Stimulated activated CD4-positive, alpha-beta T cell treated with anti-CD3 and anti-CD28 coated beads, Interleukin-1b, Interleukin-23, amount 100 ng/mL, for 1 hour (primary cell): ENCODE measurements at places on chromosomes 13 and 19.

GRCh38 chr13:114105521-114106225, 26.8 kb downstream of the RASA3 start:
- no peak for DNase-seq

GRCh38 chr13:110388108-110388943, 81.2 kb downstream of the COL4A2 start:
- DNase-seq, result no peak

- DNase-seq, result no peak
Measured at GRCh38 chr13:50370303-50370950, 355.2 kb downstream of the KCNRG start.

DNA sequence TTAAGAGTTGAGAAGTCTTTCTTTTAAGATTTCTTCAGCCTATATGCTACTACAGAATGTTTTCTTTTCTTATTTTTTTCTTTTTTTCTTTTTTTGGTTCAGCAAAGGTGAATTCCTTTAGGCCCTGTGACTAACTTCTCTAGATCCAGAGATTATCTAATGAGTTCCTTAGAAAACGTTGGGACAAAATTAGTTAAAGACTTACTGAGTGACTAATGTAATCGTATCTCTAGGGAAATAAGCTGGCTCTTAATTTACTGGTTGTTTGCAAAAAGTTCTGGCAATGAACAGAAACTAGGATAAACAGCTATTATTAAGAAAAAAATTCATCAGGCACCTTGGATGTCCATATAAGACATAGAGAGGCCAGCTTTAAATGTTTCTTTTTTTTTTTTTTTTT, 30.7 kb upstream of the CSNK1A1L start:
- DNase-seq, result no peak

- no peak for DNase-seq
Measured at GRCh38 chr13:105445796-105446195, 1089.7 kb downstream of the EFNB2 start.

GRCh38 chr19:36008336-36008978, at the start of gene SYNE4:
TSS of gene SYNE4 (minus strand) at chr19:36008813. CDS start at chr19:36008681, 132 bp downstream.
- DNase-seq, result no peak

DNA sequence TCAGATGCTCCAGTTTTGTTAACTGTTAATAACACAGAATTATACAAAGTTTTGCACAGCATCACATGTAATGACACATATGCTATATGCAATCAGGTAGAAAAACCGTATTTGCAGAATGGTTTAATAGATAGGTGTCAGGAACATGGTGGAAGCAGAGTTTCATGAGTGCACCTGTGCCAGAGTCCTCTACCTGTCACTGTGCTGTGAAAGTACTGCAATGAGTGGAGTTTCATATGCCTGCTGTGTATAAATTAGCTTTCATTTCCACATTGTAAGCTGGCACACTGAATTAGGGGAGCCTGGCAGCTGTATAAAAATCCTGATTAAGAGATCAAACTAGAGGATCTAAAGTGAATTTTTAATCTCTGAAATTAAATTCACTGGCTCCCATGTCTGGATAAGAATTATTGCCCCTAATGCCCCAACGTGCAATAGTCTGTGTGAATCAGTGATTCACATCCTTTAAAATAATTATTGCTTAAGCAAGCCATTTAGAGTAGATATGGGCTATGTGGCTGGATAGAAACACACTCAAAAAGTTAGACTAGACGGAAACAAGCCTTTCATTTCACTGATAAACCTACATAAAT, 8.5 kb upstream of the EEF1AKMT1 start:
- DNase-seq, result no peak

DNA sequence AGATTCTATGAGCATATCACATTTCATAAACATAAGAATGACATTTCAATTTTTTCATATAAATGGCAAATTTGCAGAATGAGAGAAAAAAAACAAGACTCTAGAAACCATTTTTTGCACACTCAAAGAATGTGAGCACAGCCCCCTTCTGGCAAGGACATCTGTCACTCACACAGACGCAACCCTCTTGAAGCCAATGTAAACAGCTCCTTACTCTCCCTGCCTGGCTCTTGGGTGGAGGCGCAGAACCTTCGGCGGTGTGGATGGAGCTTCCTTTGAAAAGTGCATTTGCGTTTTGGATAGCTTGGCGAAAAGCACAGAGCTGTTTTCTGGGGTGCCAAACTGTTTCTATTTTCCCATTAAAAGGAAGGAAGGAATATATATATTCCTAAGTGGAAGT, 367.6 kb upstream of the TSHZ3 start:
- no peak for DNase-seq

DNA sequence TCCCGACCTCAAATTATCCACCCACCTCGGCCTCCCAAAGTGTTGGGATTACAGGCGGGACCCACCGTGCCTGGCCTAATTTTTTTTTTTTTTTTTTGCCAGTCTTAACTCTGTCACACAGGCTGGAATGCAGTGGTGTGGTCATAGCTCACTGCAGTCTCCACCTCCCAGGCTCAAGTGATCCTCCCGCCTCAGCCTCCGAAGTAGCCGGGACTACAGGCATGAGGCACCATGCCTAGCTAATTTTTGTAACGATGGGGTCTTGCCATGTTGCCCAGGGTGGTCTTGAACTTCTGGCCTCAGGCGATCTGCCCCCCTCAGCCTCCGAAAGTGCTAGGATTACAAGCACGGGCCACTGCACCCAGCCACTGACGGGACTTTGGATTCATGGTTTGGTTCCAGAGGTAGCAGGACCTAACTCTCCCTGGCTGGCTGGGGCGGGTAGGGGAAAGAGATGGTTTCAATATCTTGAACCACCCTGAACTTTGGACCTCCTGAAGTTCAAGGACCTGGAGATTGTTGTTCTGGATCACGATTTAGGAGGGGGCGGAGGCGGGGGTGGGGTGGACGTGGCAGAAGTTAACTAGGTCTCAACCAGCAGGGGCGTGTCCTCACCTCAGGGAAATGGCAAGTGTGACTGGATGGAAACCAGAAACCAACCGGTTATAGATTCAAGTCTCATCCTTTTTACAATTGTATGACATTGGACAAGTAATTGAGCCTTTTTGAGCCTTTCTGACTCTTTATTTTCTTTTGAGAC, 40.8 kb downstream of the IER2 start:
- no peak for DNase-seq

DNA sequence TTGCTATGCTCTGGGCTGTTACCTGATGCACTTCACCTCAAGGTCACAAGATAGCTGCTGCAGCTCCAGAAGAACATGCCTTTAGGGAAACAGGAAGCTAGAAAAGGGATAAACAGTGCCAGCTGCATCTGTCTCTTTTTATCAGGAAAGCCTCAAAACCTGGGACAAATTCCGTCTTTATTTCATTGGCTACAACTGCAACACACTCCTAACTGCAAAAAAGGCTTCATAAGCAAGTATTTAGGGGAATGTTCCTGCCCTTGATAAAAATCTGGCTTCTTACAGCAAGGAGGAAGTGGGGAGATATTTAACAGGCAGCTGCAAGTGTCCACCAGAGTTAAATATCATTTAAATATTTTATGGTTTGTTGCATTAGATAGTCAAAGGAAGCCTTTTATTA, 34.2 kb upstream of the SERTM1 start:
- DNase-seq, result no peak

DNA sequence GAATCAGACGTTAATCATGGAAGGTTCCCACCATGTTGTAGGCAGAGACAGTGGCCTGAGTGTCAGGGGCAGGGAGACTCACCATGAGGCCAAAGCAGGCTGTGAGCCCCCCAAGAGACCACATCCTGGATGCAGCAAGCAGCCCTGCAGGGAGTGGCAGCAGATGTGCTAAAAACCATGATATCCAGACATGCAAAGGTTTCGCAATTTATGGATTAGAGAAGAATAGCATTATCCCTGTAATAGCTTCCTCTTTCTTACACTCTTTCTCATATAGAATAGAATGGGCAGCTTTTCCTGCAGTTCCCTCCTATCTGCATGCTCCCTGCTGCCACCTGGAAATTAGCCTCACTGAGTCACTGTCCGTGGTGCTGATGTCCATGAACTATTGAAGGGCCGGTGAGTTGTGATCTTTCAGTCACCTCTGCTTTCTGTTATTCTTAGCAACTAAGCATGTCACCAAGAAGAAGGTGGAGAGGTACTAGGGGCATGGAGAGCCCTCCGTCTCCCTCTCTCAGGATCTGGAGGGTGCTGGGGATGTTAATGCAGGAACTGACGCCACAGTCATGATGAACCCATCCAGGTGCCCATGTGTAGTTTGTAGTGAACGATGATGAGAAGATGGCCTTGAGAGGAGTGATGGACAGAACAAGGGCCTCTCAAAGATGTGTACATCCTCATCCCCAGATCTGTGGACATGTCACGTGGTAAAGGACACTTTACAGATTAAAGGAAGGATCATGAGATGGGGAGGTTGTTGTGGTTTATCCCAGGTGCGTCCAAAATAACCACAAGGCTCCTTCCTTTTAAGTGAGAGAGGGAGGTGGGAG, 9.9 kb downstream of the CEACAM4 start:
- no peak for DNase-seq

GRCh38 chr13:112495465-112495864, 92.5 kb downstream of the TUBGCP3 start:
- DNase-seq, result no peak

- peak; percentile 56 for DNase-seq
Measured at GRCh38 chr19:8209462-8210378, 550 bp downstream of the CERS4 start.

DNA sequence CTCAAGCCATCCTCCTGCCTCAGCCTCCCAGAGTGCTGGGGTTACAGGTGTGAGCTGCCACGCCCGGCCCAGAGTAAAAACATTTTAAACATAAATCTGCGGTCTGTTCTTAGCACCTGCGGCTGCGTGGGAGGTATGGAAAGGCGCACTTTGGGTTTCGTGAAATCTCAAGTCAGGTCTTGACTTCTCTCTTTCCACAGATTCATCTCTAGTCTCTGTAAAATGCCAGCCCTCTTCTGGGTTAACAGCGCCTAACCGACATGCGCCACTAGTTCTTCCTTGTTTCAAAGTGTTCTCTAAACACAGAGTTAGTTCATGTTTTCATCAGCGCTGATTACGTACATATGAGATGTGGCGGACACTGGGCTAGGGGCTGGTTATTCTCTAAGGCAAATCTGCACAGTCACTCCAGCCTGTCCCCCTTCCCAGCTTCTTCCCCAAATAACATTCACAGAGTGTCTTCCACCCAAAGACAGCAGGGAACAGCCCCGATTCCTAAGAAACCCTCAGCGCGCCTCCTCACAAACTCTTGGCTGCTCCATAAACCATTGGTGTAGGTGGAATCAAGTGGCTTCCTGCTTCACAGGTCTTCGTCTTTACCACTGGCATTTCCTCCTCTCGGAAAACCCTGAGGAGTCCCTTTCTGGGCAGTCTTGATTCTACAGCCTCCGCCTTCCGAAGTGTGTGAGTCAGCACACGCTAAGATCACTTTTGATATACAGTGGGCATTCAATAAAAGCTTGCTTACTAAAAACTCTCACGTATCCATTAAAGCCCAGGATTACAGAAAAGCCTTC, 1.4 kb downstream of the PARP4 start:
- peak; percentile 7 for DNase-seq

DNA sequence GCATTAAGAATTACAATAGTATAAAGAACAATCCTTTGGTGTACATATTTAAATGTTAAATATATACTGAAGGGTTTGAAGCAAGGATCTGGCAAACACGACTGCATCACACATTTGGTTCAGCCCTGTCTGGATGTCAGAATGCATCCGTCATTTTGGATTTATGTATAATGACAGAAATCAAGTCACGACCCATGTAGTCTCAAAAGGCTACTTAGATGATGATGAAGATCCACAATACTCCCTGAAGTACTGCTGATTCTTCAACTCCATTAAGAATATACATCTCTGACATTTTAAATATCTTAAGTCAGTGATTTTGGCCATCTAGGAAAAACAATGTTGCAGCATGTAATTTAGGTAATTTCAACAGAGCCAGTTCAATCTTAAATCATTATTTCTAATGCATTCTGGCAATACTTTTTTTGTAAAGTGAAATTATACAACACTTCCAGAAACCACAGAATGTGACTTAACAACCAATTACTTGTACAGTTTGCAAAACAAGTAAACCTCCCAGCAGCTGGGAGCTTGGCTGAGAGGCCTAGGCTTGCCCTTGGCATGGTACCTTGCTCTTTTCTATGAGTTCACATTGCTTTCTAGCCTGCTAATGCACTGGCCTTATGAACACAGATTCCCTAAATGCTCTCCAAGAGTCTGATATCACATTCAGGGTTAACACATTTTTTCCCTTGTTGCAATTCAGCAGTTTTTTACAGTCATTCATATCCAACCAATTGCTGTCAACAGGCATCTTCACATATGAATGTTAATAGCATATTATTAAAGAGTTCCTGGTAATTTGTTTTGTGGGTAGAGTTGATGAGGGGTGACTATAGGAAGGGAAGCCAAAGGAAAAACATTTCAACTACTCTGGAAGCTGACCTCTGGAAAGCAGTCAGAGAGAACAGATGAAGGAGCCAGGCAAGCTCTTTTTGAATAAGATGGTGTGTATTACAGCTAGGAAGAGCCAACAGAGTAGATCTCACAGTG, 175.2 kb downstream of the ENOX1 start:
- DNase-seq, result no peak

- DNase-seq, result peak; percentile 48
Measured at GRCh38 chr19:4567584-4568071, 8.1 kb upstream of the SEMA6B start.

- no peak for DNase-seq
Measured at GRCh38 chr19:55697069-55697440, 22.0 kb downstream of the EPN1 start.

GRCh38 chr19:14502334-14503092, 6.6 kb upstream of the GIPC1 start:
- DNase-seq, result no peak

GRCh38 chr13:91661692-91662490, 263.5 kb downstream of the GPC5 start:
- no peak for DNase-seq

- no peak for DNase-seq
Measured at GRCh38 chr19:46296722-46297461, at the start of gene HIF3A. TSS of gene HIF3A (plus strand) at chr19:46297042. CDS start at chr19:46297077, 35 bp downstream.

GRCh38 chr13:32001769-32002168, 29.8 kb upstream of the FRY start:
- DNase-seq, result no peak

- DNase-seq, result no peak
Measured at GRCh38 chr13:22055259-22055658, 384.4 kb downstream of the FGF9 start.

GRCh38 chr19:47470447-47471195, 1.1 kb downstream of the SLC8A2 start:
- DNase-seq, result no peak

DNA sequence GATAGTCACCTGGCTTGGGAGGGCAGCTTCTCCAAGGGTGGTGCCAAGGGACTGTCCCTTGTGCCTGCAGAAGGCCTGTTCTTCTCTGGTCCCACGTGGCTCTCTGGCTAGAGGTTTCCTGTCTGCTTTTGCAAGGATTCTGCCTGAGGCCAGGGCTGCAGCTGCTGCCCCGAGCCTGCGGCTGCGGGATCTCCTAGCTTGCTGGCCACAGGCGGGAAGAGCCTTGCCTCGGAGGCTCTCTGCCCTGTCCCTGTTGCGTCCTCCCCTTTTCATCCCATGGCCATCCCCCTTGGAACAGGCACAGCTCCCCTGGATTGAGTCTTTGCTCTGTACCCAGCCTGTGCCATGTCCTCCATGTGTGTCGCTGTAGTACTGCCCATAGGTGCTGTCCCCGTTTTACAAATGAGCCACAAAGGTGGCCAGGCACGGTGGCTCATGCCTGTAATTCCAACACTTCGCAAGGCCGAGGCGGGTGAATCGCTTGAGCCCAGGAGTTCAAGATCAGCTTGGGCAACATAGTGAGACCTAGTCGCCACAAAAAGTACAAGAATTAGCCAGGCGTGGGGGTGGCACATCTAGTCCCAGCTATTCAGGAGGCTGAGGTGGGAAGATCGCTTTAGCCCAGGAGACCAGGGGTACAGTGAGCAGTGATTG, 9.1 kb downstream of the IRF3 start:
- no peak for DNase-seq

GRCh38 chr19:570937-571565, 1.3 kb upstream of the BSG start:
- DNase-seq, result no peak
